ENCODE measurements at places on chromosomes 11 and 22.

- DNase-seq = no peak
These were observed at the start of gene CTNND1 for GRCh38 chr11:57761301-57762234. Gene CTNND1, plus strand, starts transcription at chr11:57761802. Its CDS starts 29,677 bp downstream, at chr11:57791479.

GRCh38 chr11:31655483-31655882, 145.9 kb downstream of the ELP4 start:
- DNase-seq = no peak

- DNase-seq = no peak
These were observed 257.4 kb upstream of the DDI1 start for GRCh38 chr11:103779054-103779453.

DNA sequence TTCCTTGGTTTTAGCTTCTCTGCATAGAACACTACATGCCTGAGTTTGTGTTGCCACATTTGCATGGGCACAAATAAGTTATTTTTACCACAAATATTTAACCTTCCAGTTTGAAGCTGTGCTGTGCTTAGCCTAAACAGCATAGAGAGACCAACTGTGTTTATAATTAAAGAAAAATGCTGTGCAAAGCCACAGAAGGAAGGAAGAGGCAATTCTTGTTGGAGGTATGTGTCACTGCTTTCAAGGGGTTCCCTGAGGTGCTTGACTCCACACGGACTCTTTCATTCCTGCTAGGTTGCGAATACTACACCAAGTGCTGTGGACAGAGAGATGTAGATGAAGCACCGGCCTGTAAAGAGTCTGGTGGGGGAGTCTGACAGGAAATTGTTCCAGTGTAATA, 47.6 kb upstream of the OLFML1 start:
- no peak for DNase-seq

DNA sequence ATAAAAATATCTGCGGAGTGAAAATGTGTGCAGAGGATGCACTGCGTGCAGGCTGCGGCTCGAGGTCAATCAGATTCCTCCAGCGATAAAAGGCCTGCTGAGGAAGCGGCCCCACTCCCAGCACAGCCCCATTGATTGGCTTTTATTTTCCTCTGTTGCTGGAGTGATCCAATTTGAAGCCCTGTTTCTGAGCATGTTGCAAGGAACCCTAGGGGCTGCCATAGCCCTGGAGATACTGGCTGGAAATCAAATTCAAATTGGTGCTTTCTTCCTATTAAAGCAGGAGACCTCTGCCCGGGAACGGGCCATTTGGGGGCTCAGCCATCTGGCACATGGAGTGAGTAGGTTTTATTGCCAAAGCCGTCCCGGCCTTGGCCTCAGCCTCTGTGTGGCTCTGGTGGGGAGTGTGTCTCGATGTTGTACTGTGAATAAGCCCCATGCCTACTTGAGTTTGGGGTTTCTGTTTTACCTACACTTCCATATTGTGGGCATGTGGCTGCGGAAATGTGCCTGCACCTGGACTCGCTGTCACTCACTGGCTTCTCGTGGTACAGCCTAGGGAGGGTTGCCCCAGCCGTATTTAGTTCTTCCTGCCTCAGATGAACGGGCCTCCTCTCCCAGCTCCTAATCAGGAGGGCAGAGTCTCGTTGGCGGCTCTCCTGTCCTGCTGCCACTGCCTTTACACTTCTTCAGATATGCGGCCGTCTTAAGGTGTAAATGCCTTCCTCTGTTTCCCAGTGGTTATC, 25.6 kb downstream of the PARVB start:
- DNase-seq = peak; percentile 80

- no peak for DNase-seq
These were observed 24.9 kb downstream of the DHCR7 start for GRCh38 chr11:71423181-71423790.

- DNase-seq = no peak
These were observed 9.2 kb downstream of the PKP3 start for GRCh38 chr11:403021-403760.

DNA sequence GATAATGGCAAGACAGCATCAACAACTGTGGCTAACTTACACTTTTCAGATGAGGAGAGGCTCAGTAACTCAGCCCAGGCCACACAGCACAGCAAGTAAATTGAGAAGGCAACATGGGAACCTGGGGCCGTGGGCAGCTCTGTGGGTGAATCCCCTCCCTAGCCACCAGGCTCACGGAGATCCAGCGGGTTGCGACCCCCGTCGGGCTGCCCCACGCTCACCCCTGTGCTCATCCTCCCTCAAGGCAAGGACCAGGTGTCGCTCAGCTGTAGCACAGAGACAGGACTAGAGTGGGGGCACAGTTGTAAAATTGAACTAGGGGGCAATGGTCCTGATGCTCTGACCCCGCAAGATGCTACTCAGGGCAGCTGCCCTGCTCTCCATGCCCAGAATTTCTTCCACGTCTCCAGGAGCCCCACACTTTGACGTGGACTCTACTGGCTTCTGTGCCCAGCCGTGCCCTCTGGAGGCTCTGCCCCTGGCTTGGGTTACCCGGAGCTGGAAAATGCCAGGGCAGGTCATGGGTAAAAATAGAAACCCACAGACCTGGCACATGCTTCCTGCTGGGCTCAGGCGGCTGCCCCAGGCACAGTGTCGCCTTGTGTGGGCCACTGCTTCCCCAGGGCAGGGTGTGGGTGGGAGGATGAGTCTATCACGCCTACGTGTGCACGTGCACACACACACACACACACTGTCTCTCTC, 9.0 kb downstream of the TUBA8 start:
- peak; percentile 20 for DNase-seq

DNA sequence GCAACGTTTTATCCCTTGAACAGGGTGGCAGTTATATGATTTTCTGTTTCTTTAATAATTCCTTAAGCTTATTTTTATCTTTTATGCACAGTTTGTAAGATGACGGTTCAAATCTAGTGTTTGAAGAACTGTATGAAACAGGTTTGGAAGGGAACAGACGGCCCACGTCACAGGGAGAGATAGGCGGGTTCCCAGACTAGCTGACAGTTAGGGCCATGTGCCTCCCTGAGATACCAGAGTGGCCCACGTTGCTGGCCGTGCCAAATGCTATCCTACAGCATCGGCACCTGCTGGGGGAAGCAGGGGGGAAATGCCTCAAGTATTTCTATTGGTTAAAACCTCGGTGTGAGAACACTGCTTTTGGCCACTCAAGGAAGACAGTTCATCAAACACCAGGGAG, 50.2 kb upstream of the BID start:
- DNase-seq = no peak

DNA sequence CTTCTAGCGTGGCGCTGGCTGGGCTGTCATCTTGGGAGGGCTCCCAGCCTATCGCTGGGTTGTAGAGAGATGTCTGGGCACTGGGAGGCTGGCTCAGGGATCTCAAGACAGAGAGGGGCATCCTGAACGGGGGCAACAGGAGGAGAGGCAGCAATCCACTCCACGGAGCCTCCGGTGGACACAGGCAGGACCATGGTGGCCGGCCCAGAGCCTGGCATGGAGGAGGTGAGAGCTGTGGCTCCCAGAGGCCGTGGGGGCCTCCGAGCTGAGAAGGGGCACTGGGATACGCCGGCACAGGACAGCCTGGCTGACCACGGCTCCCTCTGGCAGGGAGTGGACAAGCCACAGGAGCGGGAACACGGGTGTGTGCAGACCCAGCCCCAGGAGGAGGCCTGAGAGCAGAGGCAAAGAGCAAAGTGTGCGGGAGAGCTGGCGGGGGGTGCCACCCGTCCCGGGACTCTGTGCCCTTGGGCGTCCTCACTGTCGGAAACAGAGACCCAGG, 9.1 kb downstream of the MRGPRF start:
- DNase-seq = no peak

DNA sequence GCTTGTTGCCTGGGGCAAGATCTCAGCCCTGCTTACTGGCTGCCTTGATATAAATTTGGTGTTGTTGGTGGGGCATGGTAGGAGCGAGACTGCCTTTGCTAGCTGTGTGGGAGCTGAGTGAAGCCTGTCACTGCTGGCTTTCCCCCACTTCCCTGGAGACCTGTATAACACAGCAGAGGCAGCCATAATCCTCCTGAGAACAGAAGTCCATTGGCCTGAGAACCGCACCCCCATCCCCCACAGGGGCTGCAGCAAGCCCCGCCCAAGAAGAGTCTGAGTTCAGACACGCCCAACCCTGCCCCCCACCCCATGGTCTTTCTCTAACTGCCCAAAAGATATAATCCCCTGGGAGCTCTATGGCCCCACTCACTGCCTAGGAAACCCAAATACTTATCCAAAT, 39.2 kb upstream of the ARHGAP42 start:
- DNase-seq = no peak

GRCh38 chr11:67320011-67320410, 16.7 kb downstream of the SSH3 start:
- DNase-seq = no peak

DNA sequence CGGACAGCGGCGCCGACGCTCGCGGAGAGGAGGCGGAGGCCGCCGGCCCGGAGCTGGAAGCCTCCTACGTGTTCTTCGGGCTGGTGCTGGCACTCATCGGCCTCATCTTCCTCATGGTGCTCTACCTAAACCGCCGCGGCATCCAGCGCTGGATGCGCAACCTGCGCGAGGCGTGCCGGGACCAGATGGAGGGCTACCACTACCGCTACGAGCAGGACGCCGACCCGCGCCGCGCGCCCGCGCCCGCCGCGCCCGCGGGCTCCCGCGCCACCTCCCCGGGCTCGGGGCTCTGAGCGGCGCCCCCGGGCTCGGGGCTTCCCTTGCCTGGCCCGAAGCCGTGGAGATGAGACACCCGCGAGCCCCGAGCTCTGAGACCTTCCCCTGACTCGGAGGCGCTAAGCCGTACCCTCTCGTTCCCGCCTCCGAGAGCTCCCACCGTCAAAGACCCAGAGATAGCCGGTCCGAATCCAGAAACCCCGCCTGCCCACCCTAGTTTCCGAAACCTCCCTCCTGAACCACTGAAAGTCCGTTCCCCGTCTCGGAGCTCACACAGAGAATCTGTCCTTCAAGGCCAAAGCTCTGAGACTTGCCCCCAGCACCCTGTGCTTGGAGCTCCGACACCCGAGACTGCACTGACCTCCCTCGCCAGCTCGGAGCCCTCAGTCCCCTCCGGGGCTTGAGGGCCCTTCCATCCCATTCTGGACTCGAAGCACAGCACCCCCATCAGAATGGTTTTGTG, 1.5 kb downstream of the TPBGL start:
- DNase-seq = no peak

- DNase-seq = peak; percentile 21
These were observed 469.8 kb upstream of the KIRREL3 start for GRCh38 chr11:127470306-127470884.

DNA sequence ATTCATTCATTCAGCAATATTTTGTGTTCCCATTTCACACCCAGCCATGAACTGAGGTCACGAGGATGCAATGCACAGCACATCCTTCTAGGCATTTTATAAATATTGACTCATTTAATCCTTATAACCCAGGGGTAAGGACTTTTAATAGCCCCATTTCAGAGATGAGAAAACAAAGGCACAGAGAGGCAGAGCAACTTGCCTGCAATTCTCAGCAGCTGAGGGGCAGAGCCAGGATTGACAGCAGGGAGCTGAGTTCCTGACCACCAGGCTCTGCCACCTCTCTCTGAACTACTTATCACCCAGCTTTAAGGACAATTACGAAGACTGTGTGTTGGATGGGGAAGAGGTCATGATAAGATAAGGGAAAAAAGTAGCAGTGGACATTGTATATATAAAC, 12.8 kb upstream of the FGF3 start:
- no peak for DNase-seq

GRCh38 chr11:47725442-47726117, 10.4 kb upstream of the AGBL2 start:
- no peak for DNase-seq

- DNase-seq = no peak
These were observed 2.6 kb downstream of the PATZ1 start for GRCh38 chr22:31343235-31344191.

- DNase-seq = no peak
These were observed 143.7 kb downstream of the SNX19 start for GRCh38 chr11:130772266-130773227.

DNA sequence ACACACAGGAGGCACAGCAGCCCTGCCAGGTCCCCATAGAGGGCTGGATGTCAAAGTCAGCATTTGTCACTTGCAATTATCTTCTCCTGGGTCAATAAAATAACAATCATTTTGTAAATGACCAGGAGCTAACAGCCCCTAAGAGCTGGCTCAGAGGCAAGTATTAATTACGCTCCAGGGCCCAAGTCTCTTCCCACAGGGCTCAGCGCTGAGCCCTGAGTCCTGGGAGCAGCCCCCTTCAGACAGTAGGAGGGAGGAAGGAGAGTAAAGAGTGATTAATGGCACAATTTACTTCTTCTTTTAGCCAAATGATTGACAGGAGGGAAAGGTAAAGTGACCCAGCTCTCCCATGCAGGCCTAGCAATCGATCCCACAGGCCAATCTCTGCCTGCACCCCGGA, 99.0 kb upstream of the DRD2 start:
- DNase-seq = no peak

DNA sequence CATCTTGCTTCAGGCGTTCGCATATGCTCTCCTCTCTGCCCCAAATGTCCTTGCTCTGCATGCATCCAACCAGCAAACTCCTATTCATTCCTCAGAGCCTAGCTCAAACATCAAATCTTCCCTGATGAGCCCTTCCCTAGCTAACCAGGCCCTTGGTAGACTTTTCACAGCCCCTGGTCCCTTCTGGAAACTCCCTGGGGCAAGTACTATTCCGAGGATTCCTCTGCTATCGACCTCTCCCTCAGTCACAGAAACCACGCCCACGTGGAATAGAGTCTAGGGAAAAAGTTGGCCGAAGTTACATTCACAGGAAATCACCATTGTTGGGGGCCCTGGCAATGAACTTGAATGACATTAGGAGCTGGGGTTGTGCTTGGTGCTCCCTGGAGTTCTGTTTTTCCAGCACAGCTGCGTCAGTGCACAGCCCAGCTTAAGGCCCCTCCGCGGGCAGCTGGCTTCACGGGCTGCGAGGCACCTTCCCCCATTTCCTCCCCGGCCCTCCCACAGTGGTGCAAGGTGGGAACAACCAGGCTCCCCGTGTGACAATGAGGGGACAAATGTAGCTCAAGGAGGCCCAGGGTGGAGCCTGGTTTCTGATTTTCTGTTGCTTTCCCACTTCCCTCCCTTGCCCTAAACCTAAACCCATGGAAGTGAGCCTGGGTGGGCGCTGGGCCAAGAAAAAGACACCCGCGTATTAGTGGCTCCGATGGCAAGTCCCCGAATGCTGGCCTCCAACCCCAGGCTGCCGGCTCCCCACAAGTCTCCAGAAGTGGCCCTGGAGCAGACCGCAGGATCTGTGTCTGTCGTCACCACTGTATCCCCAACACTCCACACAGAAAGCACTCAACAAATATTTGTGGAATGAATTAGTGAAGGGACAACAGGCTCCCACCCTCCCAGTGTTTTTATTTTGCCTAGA, 4.3 kb upstream of the ATP5MGL start:
- no peak for DNase-seq

DNA sequence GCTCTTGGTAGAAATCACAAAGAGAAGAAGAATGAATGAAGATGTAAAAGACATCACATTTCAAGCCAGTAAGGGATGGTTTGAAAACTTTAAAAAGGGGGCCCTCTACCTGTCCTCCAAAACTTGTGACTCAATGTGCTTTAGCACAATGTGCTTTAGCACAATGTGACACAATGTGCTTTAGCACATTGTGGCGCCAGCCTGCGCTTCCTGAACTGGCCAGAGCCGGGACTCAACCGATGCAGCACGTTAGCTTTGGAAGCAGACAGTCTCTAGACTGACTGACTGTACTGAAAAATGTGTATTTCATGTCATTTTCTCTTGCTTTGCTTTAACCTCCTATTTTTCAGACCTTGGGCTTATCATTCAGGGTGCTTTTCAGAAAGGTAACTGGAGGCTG, 63.5 kb downstream of the FAM83F start:
- no peak for DNase-seq

All from Jurkat, Clone E6-1 (cell line).